ENCODE measurements at places on chromosomes 2 and 18.

DNA sequence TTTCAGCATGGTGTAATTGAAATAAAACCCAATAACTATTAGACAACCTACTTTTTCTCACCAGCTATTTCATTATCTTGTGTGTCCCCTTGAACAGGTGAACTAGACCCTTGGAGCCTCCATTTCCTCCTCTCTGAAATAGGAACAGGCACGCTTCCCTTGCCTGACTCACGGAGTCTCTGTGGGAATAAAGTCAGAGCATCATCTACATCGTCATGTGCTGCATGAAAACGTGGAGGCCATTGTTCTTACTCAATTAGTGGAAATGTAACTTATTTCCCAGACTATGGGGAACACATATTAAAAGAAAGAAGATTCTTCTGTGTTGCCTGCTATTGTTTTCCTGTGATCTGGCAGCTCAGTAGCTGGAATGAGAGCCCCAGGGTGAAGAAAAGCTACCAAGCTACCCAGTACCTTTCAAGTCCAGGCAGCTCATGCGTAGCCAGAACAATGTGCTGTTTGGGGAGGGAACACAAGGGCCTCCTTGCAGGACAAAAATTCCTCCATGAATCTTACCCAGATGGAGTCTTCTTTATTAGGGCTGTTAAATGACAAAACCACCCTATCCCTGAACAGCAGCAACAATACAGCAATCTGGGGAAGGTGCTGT is 59.8 kb downstream of the SOX11 start:
- DNase-seq: no peak

- no peak for DNase-seq
Observed at GRCh38 chr2:185188656-185189055, 549.9 kb upstream of the FSIP2 start.

GRCh38 chr2:84526562-84526961 is 10.3 kb downstream of the DNAH6 start:
- DNase-seq: no peak

DNA sequence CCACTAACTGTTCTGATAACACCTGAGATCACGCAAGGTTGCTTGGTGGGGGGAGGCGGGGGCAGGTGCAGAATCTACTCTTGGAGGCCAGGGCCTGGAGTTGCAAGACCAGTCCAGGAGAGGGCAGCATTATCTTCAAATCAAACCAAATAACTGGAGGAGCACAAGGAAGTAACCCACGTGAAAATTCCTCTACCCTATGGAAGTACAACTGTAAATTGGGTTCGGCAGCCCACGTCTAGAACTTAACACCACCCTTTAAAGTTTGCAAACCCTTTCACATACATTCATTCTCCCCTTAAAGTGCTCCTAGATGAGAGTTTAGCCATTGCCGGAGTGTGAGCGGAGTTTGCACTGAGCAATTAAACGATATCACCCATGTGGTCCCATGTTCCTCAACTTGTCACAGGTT is 19.6 kb upstream of the CXCR1 start:
- peak; percentile 84 for DNase-seq

- DNase-seq: peak; percentile 30
Observed at GRCh38 chr2:237256887-237257286, 157.1 kb downstream of the COL6A3 start.

DNA sequence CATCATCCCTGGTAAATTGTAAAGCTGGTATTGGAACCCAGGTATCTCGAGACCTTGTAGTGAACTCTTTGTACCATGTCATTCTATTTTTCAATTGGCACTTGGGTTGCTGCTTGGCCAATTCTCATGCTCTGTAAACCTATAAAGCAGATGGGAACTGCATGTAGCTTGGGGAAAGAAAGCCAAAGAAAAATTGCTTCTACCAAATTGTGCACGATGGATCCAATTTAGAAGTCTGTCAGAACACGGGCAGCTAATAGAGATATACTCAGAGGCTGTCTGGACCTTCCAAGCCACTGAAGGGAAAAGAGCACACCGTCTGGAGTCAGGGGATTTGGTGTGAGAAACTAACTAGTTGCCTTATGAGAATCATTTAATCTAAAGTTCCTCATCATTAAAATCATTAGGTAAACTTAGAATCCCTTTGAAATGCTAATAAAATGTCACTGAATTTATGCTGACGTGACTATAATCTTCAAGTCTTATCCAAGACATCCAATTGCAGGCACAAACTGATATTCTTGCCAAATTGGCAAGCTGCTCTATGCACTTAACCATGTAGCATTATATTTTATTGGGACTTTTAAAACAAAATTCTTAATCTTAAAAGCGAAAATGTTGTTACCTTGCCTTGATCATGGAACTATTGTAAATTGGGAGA is 206.8 kb downstream of the DCC start:
- DNase-seq: no peak

- no peak for DNase-seq
Observed at GRCh38 chr2:99942561-99943347, 199.6 kb downstream of the AFF3 start.

DNA sequence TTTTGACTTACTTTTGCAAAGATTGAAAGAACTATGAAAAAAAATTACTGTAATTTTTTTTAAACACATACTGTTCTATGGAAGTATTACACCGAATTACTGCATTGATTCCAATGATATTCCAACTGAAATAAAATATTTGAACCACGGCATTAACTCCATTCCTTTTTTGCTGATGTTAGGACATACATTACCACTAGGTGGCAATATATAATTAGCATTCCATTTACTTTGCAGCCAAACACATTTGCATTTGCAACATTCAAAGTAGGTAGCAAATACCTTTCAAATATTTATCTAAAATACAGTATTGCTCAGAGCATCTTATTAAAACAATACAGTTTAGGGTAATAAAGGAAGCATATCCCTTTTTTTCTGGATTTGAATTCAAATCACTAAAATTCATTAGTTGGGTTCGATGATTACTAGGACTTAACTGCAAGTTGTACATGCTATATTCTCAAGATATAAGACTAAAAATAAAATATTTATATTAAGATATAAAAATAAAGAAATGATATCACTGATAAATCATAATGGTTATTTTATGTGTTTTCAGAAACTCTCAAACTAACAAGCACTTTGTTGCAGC is 31.3 kb downstream of the LANCL1 start:
- peak; percentile 39 for DNase-seq

- DNase-seq: no peak
Observed at GRCh38 chr2:170313347-170313991, 135.5 kb downstream of the MYO3B start.

DNA sequence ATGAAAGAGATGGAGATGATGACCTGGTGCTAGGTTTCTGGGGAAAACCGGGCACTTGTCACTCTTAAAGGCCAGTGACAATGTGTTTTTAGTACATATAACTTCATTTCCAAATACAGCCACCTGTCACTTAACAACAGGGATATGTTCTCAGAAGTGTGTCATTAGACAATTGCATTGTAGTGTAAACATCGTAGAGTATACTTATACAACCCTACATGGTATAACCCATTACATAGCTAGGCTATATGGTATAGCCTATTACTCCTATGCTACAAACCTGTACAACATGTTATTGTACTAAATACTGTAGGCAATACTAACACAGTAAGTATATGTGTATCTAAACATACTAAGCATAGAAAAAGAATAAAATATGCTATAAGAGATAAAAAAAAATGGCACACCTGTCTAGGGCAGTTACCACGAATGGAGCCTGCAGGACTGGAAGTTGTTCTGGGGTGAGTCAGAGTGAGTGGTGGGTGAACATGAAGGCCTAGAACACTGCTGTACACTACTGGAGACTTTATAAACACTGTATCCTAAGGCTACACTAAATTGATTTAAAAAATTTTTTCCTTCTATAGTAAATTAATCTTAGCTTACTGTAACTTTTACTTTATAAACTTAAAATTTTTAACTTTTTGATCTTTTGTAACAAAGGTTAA is 123.2 kb downstream of the THADA start:
- no peak for DNase-seq

DNA sequence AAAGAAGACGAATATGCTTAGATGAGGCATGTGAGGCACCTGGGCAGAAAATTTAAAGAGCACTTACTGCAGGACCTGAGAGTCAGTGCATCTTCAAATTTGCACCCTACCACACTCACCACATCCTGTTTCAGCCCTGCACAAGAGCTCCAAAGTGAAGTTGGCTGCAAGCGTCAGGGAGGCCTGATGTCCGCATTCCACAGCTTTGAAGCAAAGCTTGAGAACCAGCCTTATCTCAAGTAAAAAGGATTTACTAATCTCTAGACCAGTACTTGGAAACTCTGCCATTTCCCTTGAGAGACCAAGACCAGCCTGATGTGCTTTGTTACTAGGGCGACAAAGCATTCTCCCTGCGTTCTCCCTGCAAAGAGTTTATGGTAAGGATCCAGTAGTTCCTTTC is 3.4 kb upstream of the ASNSD1 start:
- DNase-seq: no peak

DNA sequence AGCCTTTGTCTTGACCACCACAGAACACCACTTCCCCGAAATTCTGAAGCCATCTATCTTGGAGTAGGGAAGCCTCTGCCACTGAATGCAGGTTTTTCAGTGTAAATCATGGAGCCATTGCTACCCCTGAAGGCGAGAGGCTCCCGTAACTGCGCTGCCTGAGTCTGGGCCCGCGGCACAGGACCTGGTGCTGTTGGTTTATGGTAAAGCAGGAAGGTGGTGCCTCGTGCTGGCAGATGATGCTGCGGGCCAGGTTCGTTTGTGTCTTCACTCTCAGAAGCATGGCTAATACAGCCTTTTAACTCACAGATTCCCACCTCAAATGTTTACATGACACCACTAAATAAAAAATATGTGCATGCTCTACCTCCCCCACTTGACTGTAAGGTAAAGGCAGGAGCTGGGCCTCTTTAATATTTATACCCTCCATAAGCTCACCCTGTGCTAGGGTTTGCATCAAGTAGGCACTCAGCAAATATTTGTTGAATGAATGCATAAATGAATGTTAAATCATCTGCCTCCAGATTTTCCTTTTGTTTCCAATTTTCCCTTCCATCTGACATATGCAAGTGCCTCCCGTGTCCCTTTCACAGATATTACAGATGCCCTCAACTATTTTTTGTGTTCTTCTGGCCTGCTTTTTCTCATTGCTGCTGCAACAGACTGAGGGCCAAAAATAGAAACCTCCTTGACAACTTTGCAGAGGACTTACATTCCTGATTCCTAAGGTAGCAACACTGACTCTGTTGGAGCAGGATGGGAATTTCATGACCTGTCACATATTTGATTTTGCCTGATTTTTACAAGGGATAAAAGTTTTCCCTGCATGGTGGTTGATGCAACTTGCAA is 83.5 kb upstream of the CPO start:
- no peak for DNase-seq

- DNase-seq: no peak
Observed at GRCh38 chr18:62101321-62101721, 85.5 kb downstream of the PIGN start.

GRCh38 chr2:44716131-44716530 is 225.4 kb upstream of the SIX3 start:
- DNase-seq: no peak

GRCh38 chr2:8076448-8077342 is 605.2 kb upstream of the ID2 start:
- DNase-seq: no peak

GRCh38 chr2:233079473-233079877 is 19.3 kb downstream of the INPP5D start:
- DNase-seq: no peak

GRCh38 chr18:5539391-5539790 is 4.4 kb downstream of the EPB41L3 start:
- DNase-seq: no peak

DNA sequence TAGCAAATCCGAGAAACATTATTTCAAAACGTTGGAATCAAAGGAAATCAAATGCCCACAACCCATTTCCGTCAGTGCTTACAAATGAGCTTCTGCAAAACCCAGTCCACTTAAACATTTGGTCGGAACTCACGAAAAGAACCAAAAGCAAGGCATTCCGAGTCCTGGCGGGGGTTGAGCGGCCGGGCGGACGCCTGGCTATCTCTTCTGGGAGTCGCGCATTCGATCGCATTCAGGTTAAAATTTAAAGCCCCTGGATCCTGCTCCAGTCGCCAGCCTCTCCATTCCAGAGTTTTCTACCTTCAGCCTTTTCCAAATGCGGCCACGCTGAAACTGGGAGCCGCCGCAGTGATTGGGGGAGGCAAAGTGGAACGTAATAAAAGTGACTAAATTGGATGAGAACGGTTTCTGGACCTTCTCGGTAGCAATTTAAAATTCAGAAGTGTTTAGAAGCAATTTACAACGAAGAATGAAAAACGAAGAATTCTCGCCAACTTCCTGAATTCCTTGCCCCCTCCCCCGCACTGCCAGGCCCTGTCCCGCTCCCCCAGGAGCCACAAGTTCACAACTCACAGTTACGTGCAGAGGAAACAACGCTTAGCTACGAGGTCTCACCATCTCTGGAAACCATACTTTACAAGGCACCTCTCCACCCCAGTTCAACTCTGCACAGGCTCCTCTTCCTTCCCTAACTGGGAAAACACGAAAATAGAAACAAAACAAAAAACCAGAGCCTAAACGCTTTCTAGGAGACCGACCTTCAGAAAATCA is 1.7 kb upstream of the GATA6 start:
- peak; percentile 43 for DNase-seq

DNA sequence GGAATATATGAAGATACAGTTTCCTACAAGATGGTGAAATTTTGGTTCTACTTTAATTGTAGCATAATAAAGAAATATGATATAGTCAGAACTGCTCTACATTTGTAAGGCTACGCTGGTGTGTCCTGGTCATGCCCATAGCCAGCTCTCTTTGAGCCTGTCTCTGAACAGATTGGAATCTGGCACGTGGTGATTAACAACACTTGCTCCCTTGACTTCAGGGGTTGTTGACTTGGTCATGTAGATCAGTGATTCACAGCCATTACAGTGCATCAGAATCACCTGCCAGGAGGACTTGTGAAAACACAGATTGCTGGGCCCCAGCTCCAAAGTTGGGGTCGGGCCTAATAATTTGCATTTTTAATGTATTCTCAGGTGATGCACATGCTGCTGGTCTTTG is 80.4 kb downstream of the PTPRM start:
- no peak for DNase-seq

- no peak for DNase-seq
Observed at GRCh38 chr2:23360571-23361125, 24.3 kb upstream of the KLHL29 start.

All from dermis blood vessel endothelial cell (primary cell).